ENCODE measurements at places on chromosomes 3 and 15.

- DNase-seq: no peak
Measured at GRCh38 chr15:72562878-72563277, 88.7 kb downstream of the ARIH1 start.

DNA sequence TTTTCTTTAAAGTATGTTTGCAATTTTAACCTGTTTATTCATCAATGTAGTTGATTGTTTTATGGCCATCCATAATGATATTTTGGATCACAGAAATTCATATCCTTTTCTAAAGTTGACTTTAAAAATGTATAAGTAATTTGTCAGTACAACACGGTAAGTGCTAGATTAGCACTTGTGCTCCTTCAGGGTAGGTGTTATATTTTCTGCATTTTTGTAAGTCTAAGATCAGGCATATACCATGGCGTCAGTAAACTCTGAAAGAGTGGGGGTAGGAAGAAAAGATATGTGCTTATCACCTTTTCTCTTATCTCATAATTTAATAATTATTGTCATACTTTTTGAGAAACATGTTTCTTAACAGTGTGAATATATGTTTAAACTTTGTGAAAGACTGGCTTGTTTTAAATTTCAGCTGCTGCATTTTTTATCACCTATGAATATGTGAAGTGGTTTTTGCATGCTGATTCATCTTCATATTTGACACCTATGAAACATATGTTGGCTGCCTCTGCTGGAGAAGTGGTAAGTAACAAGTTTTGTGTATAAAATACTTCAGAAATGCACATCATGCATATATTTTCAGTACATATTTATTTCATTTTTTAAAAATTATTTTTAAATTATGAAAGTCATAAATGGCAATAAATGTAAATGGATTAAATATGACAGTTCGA, 22.1 kb downstream of the SLC25A26 start:
- no peak for DNase-seq

- no peak for DNase-seq
Measured at GRCh38 chr3:11481556-11481955, 162.2 kb downstream of the VGLL4 start.

- no peak for DNase-seq
Measured at GRCh38 chr15:60374209-60374608, 23.6 kb downstream of the ANXA2 start.

DNA sequence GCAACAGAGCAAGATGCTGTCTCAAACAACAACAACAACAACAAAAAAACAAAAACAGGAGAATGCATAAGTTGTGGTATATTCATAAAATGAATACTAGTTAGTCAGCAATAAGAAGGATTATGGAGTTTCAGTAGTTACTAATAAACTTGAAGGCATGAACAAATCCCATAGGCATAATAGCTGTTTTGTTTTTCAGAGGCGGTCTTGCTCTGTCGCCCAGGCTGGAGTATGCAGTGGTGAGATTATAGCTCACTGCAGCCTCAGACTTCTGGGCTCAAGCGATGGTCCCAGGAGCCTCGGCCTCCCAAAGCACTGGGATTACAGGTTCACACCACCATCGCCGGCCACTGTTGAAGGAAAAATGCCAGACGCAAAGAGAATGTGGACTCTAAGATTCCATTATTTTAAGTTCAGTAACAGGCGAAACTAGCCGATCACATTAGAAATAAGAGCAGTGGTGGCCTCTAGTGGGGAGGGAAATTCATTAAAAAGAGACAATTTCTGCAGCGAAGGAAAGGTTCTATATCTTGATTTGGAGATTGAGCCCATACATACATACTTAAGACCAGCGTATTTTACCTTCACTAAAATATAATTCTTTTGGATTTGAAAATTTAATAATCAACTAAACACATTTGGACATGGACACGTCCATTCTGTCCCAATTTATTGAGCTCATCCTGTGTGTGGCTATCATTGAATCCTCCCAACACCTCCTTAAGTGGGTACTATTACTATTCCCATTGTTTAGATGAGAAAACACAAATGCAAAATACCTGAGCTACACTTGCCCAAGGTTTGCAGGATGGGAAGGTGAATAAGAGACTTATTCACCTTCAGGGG, 27.4 kb upstream of the HDAC11 start:
- DNase-seq: peak; percentile 70

DNA sequence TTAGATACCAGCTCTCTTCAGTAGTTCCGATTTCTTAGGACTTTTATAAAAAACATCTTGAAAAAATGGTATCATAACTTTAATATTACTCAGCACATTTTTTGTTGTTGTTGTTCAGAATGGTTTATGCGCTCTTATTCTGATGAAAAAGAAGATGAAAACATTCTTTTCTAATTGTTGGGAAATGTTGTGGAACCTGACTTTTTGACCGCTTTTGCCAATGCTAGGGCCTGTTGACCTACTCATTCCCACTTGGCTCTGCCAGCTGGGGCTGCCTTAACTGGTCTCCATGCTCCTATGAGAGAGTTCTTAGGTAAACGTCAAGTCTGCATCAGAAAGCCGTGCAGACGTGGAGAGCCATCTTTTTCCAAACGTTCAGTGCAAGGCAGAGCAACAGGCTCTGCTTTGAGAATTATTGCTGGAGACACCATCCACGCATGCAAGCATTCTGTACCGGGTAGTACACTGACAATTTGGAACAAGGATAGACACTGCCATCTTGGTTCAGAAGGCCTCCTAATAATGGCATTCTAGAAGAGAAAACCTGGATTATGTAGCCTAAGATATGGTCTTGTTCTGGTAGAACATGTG, 176.8 kb downstream of the GHSR start:
- no peak for DNase-seq

GRCh38 chr3:67521053-67521646, 133.3 kb downstream of the SUCLG2 start:
- no peak for DNase-seq

DNA sequence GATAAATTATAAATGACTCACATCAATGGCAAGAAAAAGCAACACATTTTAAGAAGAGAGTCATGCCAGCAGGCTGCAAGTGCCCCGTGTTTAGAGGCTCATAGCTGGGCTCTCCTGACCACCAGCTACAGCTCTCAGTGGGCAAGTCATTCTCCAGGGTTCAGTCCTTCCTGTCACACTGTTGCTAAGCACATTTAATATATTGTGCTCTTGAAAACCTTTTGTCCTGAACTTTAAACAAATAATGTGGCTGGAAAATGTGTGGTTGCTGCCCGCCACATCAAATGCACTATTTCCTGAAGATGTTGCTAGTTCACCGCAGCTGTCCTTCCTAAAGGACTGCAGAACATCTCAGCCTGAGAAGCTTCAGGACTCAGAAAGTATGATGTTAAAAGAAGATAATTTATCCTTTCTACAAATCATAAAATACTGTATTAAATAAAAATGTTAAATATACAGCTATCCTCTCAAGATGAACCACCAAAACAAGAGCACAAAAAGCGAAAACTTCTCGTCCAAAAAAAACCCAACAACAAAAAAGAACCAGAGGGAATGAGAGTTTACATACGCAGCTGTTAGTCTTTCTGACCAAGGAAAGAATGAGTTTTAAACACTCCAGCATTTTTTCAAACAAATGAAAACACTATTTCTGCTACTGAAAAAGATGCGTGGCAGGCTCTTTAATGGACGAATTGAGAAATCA, 951 bp downstream of the TARS3 start:
- DNase-seq: peak; percentile 49

- peak; percentile 85 for DNase-seq
Measured at GRCh38 chr15:81293728-81294515, 30.0 kb downstream of the STARD5 start.

- DNase-seq: no peak
Measured at GRCh38 chr15:89531796-89532537, 35.6 kb upstream of the RHCG start.

- no peak for DNase-seq
Measured at GRCh38 chr15:80121546-80121945, 31.3 kb upstream of the FAH start.

- no peak for DNase-seq
Measured at GRCh38 chr3:40268802-40269524, 40.5 kb upstream of the EIF1B start.

DNA sequence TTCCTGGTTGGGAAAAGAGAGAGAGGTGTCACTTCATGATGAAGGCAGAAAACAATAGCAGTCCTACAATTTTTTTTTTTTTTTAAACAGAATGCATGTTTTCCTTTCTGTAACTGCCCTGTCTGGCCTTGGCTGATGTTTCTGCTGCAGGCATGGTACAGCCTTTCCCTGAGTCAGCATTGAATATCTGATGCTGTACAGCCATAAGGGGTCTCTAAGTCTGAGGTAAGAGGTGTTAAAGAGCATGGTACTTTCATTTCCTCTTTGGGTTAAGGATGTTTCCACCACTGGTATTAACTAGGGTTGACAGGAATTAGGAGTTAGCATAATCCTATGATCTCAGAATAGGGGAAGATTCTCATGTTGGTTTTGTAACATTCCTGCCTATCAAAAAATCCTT, 147.4 kb downstream of the CHST2 start:
- DNase-seq: no peak

DNA sequence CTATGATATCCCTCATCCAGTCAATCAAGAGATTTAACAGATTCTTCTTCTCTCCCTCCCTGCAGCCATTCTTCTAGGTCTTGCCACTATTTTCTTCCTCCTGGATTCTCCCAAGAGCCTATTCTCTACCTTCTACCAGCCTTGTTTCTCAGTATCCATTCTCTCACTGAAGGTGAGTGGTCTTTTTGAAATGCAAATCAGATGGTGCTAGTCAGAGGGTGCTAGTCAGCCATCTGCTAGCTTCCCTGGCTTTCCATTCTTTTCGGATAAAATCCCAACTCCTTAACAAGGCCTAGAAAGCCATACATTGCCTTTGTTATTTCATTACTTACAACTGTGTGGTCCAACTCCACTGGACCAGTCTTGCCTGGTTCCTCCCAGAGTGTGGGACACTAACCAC, 734.3 kb upstream of the CFAP20DC start:
- no peak for DNase-seq
